ENCODE measurements at places on chromosomes 16 and 17. TPM values are rescaled to one million over a fixed set of nuclear protein-coding genes. Genes with fewer than 3 reads are reported as not detected.

Gene KCNJ2
- 2.9 TPM for total RNA-seq

Gene SYT17
- total RNA-seq: 0.15 TPM

Gene CES5A
- not detected for total RNA-seq

Gene NCBP3
- total RNA-seq: 14.5 TPM

Gene CES1
- not detected for total RNA-seq

Gene PRDM7
- total RNA-seq: not detected

Gene USP31
- total RNA-seq: 10.6 TPM

Gene RMI2
- total RNA-seq: 13.1 TPM

Gene CA7
- total RNA-seq: not detected

Gene SLC47A1
- 1.6 TPM for total RNA-seq

Gene ZNF19
- total RNA-seq: 1.1 TPM

Gene SPECC1
- total RNA-seq: 4.7 TPM

Gene PIK3R5
- total RNA-seq: not detected

Gene ASPA
- not detected for total RNA-seq

Gene LGALS9B
- not detected for total RNA-seq

Gene TNS4
- not detected for total RNA-seq

Gene HS3ST3A1
- 0.07 TPM for total RNA-seq

Gene MGAT5B
- 1.1 TPM for total RNA-seq

Gene FBXW10B
- total RNA-seq: 0.15 TPM

Gene PDILT
- not detected for total RNA-seq

Gene PRAC2
- not detected for total RNA-seq

Gene C1QL1
- 0.93 TPM for total RNA-seq

Gene RHBDF1
- total RNA-seq: 23.3 TPM

Gene BFAR
- 76.4 TPM for total RNA-seq

Gene TNP2
- not detected for total RNA-seq

Gene SLC5A10
- not detected for total RNA-seq

Gene GP1BA
- 0.05 TPM for total RNA-seq

Gene FBXO31
- total RNA-seq: 21.9 TPM

Gene NEURL4
- 9.8 TPM for total RNA-seq

Gene SLC47A2
- not detected for total RNA-seq

Gene CD79B
- 4.5 TPM for total RNA-seq

Gene CTDNEP1
- 51.8 TPM for total RNA-seq

Gene RPH3AL
- total RNA-seq: 7.9 TPM

Gene CDH13
- total RNA-seq: 150 TPM

Gene IL34
- 5.1 TPM for total RNA-seq

Gene WNK4
- 3.7 TPM for total RNA-seq

Gene TBC1D16
- 21.0 TPM for total RNA-seq

Gene CCL2
- total RNA-seq: 184 TPM

Gene MT1F
- total RNA-seq: 2.9 TPM

Gene CORO6
- total RNA-seq: 0.60 TPM

Gene KRT25
- total RNA-seq: not detected
